Esophagus muscularis mucosa (tissue), 4 donors: ENCODE measurements at places on chromosomes 7 and 10. TPM values are rescaled to one million over a fixed set of nuclear protein-coding genes. Genes with fewer than 3 reads are reported as not detected.

Gene KIF11
- 0.39 TPM for total RNA-seq

Gene BMPER
- total RNA-seq: 2.8 TPM

Gene PFKFB3
- 22.4 TPM for total RNA-seq

Gene RTKN2
- total RNA-seq: 0.11 TPM

Gene CLDN15
- total RNA-seq: 5.3 TPM

Gene STEAP2
- total RNA-seq: 16.1 TPM

DNA sequence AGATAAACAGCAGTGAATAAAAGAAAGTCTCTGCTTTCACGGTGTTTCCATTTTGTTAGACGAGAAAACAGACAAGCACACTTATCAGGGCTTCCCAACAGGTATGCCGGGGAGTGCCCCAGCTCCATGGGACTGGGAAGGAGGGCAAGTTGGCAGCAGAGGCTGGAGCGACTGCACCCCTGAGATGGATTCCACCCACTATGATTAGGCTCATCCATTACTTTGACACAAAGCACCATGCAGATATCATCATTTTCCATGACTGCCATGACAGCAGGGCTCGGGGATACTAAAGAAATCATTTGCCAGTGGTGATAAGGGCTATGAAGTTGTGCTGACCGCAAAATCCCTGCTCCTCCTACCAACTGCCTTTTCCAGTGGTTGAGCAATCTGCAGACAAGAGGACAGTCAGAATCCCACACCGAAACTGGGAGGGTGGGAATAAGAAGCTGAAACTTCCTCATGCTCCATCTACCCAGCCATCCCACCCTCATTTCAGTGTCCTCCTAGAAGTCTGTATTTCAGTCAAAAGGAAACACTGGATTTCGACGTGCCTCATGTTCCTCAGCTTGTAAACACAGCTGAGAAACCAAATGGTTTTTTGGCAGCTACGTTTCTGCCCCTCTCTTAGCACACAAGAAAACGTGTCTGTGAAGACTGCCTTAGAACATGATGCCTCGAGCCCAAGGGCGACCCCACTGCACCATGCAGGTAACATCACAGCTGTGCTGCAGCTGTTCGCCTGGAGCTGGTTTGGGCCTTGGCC lies 15.5 kb downstream of the CREB3L2 start:
- H3K4me1 ChIP-seq: peaks cover 99% of the 10 kb centered on the region
- DNase-seq: no peak
- no peaks in the 10 kb centered on the region for H3K36me3 ChIP-seq
- H3K27ac ChIP-seq: peak overlapping the region; percentile 75
- H3K27me3 ChIP-seq: no peaks in the 10 kb centered on the region

GRCh38 chr10:97358781-97359180 lies 24.3 kb upstream of the FRAT2 start:
- DNase-seq: no peak
- H3K36me3 ChIP-seq: no peaks in the 10 kb centered on the region
- peaks cover 11% of the 10 kb centered on the region for H3K4me1 ChIP-seq

DNA sequence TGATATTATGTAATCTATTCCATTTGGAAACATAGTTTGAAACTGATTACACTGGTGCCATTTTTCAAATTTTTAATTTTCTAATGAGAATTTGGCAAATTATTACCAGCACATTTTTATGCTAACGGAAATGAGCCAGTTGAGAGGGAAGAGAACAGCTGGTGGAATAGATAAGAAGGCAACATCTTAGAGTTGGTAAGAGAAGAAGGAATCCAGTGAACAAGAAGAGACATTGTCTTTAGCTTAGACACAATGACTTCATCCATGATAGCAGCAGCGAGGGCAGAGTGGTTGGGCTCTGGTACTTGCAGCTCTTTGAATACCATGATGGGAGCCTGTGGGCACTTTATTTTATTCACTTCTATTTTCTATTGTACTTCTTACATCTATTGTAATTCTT lies 89.6 kb downstream of the CHRM2 start:
- H3K27ac ChIP-seq: no peak overlapping the region
- H3K27me3 ChIP-seq: no peaks in the 10 kb centered on the region
- no peak for DNase-seq
- no peak overlapping the region for H3K4me3 ChIP-seq
- H3K4me1 ChIP-seq: peaks cover 13% of the 10 kb centered on the region

DNA sequence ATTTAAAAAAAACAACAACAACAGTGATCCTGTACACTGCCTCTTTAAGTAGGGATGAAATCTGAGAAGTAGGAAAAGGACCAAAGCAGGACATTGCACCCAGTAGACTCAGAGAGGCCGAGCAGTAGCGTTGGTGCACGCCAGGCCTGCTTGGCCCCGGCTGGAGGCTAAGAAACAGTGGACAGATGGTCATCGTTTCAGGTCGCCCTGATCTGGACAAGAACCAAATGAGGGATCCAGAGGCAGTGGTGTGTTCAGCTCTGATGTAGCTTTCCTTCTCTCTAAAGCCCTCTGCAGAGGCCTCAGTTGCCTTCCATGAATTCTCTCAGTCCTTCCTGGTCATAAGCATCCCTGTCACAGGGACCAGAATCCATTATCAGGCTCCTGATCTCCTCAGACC lies 142.2 kb upstream of the CDCA7L start:
- no peaks in the 10 kb centered on the region for H3K27me3 ChIP-seq
- no peaks in the 10 kb centered on the region for H3K36me3 ChIP-seq
- DNase-seq: no peak
- H3K4me1 ChIP-seq: peaks cover 12% of the 10 kb centered on the region
- no peak overlapping the region for H3K4me3 ChIP-seq
- no peak overlapping the region for H3K27ac ChIP-seq

GRCh38 chr10:110216942-110217661 lies 9.7 kb downstream of the MXI1 start:
- H3K4me3 ChIP-seq: no peak overlapping the region
- peaks cover 84% of the 10 kb centered on the region for H3K4me1 ChIP-seq
- peak overlapping the region; percentile 82 for H3K27ac ChIP-seq
- H3K36me3 ChIP-seq: no peaks in the 10 kb centered on the region

- no peaks in the 10 kb centered on the region for H3K27me3 ChIP-seq
- no peak overlapping the region for H3K27ac ChIP-seq
- H3K4me1 ChIP-seq: peaks cover 22% of the 10 kb centered on the region
- H3K36me3 ChIP-seq: no peaks in the 10 kb centered on the region
Measured at GRCh38 chr7:45574416-45574668, 174 bp downstream of the ADCY1 start.
